ENCODE measurements at places on chromosomes 1 and 21.

GRCh38 chr1:167716000-167716271 is 5.8 kb upstream of the MPZL1 start:
- no peak for DNase-seq

DNA sequence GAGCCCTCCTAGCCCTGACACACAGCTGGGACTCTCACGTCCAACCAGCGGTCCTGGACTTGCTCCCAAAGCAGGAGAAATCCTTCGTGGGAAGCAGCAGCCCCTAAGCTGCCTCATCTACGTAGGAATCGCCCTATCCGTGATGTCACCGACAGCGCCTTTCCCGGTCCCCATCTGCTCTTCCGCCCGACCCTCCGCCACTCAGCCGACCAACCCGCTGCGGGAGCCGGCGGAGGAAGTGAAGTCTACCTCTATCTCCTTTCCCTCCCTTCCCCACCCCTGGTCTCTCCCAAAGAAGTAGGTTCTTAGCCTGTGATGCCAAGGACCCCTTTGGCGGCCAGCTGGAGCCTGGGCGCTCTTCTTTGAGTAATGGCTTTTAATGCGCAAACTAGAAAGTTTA is 272.1 kb downstream of the FAM72C start:
- DNase-seq = no peak

GRCh38 chr1:40372658-40373322 is 737 bp upstream of the SMAP2 start:
- DNase-seq = no peak

DNA sequence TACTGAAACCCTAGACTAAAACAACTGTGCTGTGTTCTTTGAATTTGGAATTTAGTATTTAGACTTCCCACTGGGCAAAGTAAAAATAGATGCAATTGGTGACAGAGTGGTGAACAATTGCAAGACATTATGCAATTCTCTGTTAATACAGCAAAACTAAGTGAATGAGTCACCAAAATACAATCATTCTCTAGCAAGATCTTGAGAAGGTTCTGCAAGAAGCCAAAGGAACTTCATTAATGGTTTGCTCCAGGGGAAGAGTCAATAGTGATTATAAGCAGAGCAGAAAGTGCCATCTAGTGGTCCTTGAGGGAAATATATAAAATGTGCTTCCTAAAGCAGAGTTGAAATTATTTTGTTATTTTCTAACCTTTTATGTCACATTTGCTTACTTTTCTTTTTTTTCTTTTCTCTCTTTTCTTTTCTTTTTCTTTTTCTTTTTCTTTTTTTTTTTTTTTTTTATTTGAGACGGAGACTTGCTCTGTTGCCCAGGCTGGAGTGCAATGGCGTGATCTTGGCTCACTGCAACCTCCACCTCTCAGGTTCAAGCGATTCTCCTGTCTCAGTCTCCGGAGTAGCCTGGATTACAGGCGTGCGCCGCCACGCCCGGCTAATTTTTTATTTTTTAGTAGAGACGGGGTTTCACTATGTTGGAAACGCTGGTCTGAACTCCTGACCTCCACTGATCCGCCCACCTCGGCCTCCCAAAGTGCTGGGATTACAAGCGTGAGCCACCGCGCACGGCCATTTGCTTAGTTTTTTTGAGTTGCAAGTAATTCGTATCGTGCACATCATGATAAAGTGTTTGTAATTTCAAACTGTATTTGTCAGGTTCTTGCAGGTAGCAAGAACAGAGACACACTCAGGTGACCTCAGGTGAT is 99.2 kb downstream of the CTH start:
- DNase-seq = peak; percentile 5

- DNase-seq = no peak
Measured at GRCh38 chr1:219417610-219418009, 195.3 kb downstream of the ZC3H11B start.

DNA sequence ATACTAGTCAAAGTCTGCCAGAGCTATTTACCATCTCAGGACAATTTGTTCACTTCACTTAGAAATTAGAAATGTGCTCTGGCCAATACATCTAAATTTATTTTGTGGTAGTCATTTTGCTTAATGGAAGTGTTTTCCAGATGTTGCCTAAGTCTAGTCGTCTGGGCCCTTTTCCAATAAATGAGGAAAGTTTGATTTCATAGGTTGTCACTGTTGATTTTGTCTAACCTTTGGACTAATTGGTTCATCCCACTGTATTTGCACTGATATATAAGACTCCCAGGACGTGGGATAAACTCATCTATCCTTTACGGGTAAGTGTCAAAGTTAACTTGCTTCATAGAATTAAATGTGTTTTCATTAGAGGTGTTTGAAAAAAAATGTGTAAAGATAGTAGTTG is 79.1 kb downstream of the TPR start:
- no peak for DNase-seq

GRCh38 chr1:164733070-164733469 is 174.1 kb downstream of the PBX1 start:
- DNase-seq = no peak

- no peak for DNase-seq
Measured at GRCh38 chr1:223770621-223771315, 58.4 kb downstream of the CAPN2 start.

GRCh38 chr1:114011796-114012195 is 32.5 kb downstream of the OLFML3 start:
- no peak for DNase-seq

- DNase-seq = no peak
Measured at GRCh38 chr1:219049501-219049900, 124.2 kb upstream of the LYPLAL1 start.

DNA sequence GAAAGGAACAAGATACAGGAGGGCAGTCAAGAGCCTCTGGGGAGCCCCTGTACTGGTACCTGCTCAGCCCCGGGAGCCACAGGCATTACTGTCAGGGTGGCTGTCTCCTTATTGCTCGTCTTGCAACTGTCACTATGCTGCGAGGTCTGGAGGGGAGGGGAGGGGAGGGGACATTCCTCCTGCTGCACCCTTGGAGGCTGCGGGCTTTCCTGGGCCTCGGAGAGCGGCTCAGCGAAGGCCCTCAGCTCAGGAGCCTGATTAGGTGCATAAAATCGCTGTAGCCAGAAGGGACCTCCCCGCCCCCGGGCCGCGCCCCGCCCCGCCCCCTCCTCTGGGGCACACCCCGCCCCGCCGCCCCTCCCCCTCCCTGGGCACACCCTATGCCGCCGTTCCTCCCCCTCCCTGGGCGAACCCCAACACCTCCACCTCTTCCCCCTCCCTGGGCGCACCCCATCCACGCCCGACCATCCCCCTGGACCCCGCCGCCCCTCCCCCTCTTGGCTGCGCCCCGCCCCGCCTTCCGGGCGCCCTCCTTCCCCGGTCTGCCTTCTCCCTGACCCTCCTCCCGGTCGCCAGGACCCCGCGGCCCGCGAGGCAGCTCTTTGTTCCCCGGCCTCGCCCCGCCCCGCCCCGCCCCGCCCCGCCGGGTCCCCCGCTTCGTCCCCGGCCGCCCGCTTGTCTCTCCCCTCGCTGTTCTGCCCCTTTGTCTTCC is 35.5 kb downstream of the CACHD1 start:
- peak; percentile 2 for DNase-seq
